ENCODE measurements at places on chromosomes 3 and 15.

DNA sequence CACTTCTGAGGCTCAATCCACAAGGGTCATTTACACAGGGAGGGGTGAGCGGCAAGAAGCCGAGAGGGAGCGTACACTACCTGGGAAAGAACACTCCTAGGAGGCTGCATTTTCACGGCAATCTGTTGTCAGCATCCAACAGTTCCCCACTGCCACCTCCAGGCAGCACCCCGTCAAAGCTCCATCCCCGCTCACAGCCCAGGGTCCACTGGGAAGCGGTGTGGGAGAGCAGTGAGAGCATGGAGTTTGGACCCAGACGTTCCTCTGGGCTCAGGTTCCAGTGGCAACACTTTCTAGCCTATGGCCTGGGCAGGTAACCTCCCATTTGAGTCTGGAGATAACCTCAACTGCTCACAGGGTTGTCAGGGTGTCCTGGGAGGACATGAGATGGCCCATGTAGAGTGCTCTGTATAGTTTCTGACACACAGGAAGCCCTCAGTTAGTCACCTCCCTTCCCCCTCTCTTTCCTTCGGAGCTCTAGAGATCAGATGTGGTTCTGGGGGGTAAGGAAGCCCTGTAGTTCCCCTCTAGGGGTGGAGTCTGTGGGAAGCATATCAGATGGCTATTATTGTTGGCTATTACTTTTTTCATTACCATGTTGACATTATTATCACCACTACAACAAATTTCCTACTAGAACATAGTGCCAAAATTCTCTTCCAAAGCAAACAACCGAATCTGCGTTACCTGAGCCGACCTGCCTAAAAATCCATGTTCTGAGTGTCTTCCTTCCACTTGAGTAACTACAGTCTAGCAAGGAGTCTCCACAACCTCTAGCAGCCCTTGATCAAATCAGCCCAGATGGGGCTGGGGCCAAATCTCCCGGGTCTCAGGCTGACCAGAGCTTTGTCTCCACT lies 29.1 kb downstream of the RUVBL1 start:
- peak; percentile 49 for DNase-seq

GRCh38 chr3:132605374-132605792 lies 8.3 kb downstream of the ACKR4 start:
- no peak for DNase-seq

DNA sequence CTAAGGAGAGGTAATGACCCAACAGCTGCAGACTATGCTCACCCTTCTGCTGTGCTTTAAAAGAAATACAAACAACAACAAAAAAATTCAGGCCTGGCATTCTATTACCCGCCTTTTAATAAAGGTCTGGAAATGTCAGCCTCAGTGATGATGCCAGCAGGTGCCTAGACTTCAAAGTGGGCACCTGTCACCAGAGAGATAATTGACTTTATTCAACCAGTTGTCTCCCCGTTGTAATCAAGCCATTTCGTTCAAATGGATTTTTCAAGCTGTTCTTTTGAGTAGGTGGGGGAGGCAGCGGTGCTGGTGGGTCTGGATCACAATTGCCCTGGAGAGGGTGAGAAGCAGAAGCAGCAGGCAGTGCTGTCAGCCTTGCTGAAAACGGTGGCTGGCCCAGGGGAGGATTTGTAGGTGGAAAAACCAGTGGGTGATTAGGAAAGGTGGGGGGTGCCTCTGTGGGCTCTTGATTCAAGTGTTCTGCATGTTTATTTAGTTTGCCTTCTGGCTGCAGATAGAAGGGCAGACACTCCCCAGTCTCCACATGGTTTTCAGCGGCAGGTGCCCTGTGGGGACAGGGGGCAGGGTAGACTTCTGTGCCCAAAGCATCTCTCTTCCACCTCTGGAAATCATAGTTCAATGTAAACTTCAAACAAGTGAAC lies 300.2 kb upstream of the SLCO3A1 start:
- DNase-seq: no peak

GRCh38 chr3:156811089-156811862 lies 14.9 kb upstream of the LEKR1 start:
- peak; percentile 52 for DNase-seq

- no peak for DNase-seq
Observed at GRCh38 chr15:98968576-98968975, 39.0 kb downstream of the PGPEP1L start.

DNA sequence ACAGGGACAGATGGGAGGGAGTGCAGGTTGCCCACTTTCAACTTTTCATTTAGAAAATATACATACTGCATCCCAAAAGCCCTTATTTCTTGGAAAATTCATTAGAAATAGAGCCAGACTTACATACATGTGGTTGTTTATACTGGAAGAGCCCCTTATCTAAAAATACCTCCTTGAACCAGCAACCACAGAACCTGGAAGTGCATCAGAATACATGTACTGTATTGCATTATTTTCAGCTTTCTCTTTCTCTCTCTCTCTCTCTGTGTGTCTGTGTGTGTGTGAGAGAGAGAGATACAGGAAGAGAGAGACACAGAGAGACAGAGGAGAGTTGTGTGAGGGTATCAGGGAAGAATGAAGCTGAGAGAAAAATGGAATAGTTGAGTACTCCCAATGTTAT lies 29.5 kb upstream of the LSAMP start:
- no peak for DNase-seq

GRCh38 chr15:74259292-74259648 lies 23.1 kb downstream of the CCDC33 start:
- no peak for DNase-seq

DNA sequence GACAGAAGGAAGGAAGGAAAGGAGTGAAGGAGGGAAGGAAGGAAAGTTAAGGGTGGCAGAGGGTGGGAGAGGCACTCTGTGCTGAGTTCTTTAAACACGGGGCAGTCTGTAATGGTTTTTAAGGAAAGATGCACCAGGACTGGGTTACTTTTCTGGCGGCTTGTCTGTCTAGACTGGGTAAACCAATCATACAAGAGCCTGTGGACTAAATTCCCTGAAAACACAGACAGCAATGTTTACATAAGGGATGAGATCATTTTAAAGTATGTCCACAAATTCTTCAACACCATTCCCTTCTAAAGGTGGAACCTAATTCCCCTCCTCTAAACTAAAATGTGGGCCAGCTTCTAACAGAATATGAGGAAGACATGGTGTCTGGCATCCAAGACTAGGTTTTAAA lies 235.5 kb upstream of the IGF1R start:
- DNase-seq: no peak

DNA sequence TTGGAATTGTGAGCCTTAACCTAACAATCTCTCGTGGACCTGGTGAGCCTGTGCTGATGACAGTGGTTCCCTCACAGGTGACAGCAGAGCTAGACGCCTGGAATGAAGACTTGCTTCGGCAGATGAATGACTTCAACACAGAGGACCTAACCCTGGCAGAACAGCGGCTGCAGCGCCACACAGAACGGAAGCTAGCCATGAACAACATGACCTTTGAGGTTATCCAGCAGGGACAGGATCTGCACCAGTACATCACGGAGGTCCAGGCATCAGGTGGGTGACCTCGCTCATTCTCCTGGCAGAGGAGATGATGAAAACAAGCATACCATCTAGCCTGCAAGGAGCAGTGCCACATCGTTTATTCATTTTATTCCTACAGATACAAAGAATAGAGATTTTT lies 316.9 kb upstream of the UMPS start:
- peak; percentile 47 for DNase-seq

GRCh38 chr15:48861813-48862431 lies 16.0 kb upstream of the EID1 start:
- peak; percentile 81 for DNase-seq

DNA sequence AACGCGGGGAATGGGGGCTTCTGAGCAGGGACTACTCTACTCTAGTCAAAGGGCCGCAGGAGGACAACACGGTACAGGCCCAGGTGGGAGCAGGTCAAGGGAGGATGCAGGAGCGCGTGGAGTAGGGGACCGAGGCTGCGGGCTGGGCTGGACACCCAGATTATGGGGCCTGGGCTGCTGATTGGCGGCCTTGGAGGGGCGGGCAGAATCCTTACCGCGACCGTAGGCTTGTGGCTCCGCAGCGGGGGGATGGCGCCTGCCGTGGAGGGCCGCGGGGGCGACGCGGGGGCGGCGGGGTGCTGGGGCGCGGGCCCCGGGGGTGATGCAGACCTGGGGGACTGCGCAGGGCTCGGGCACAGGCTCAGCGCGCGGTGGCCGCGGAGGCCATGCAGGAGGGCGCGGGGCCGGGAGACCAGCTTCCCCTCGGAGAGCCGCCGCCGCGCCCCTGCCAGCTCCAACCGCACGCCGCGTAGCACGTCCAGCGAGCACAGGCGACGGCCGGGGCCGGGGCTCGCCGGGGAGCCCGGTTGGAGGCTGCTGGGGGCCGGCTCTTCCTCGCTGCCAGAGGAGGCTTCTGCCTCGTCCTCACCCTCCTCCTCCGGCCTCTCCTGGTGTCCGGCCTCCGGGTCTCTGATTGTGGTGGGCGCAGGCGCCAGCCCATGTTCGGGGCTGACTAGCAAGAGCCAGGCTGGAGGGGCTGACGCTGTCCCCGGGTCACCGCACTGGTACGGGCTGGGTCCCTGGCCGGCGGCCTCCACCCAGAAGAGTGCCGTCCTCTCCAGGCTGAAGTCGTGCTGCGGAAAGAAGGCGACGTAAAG lies 12.9 kb downstream of the UBAP1L start:
- no peak for DNase-seq

DNA sequence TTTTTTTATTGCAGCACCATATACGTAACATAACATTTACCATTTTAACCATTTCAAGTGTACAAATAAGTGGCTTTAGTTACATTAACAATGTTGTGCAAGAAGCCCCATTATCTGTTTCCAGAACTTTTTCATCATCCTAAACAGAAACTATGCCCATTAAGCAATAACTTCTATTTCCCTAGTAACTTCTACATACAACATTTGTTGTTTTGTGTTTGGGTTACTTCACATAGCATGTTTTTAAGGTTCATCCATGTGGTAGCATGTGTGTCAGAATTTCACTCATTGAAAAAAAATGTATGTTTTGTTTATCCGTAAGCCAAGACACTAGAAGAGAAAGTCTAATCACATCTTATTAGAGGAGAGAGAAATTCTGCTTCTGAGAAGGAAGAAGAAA lies 450.5 kb upstream of the PDZRN3 start:
- DNase-seq: no peak

GRCh38 chr15:81295486-81296121 lies 28.3 kb downstream of the STARD5 start:
- DNase-seq: no peak

- no peak for DNase-seq
Observed at GRCh38 chr3:19972054-19972453, 25.2 kb downstream of the RAB5A start.

- peak; percentile 20 for DNase-seq
Observed at GRCh38 chr3:192481638-192482037, 245.7 kb downstream of the FGF12 start.

- no peak for DNase-seq
Observed at GRCh38 chr3:127538569-127538968, 52.0 kb downstream of the TPRA1 start.

DNA sequence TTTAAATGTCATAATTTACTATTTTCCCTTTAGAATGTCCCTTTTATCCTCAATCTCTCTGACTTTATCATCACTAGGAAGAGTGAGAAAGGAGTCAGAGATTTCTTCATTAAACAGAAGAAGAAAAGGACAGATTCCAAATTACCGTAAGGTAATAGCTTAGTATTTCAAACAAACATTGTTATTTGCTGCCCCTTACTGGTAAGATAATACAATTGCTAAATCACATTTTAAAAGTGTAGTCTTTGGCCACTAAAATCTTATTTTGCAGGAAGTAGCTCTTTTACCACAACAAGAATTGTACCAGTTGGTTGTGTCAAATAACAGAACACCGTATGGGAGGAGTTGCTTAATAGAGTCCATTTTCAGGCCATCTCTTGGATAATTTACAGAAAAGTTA lies 53.7 kb downstream of the CGGBP1 start:
- peak; percentile 40 for DNase-seq

- DNase-seq: no peak
Observed at GRCh38 chr3:24521420-24522145, 26.9 kb upstream of the THRB start.

DNA sequence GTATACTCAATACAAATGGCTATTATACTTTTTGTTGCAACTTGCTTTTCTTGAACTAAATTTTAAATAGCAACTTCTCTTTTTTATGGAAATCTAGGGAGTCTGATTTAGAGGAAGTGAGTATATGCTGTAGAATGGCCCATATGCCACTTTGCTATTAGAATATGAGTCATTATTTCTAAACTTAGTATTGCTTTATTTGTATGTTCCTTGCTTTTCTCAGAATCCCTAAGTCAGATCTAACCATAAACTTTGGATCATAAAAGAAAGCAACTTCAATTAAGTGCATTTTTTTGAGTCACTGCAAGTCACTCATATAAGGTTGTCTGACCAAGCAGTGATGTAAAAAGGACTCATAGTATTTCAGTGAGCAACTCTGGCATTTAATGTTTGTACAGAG lies 17.5 kb upstream of the SPTSSB start:
- DNase-seq: no peak

- no peak for DNase-seq
Observed at GRCh38 chr3:122548076-122548475, 16.0 kb downstream of the PARP9 start.

DNA sequence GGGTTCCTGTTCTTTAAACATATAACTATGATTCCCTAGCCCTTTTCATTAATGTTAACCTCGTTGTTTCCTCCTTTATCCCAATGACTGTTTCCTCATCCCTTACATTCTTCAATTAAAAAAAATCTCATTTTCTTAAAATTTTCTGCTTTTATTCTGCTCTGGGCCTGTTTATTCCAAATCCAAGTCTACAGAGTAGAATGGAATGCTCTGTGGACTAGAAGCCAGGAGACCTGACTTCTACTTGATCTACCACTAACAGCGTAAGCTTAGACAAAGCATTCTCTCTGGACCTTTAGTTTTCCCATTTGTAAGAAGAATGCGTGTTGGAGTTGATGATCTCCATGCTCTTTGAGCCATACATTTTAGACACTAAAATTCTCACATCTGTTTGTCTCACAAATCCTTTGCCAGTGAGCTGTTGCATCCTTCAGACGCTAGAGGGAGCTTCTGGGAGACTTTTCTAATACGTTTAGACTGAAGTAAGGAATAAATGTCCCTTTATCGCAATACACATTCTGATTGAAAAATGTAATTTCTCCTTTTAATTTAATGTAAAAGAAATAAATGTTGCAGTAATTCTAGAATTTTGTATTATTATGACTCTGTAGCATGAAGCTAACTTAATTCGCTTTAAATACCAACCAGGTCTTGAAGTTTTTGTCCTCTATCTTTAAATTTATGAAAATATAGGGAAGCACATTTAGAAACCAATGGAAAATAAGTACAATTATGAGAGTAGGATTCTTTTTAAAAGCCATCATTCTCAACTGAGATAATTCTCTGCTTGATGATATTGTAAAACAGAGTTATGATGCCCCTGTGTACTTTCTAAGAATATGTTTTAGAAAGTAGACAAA lies 21.7 kb upstream of the GMNC start:
- peak; percentile 76 for DNase-seq

GRCh38 chr3:14379843-14380242 lies 22.6 kb upstream of the SLC6A6 start:
- DNase-seq: no peak

- no peak for DNase-seq
Observed at GRCh38 chr3:18417904-18418572, 7.1 kb downstream of the SATB1 start.

- DNase-seq: no peak
Observed at GRCh38 chr3:154223519-154223918, 100.8 kb downstream of the DHX36 start.

All from dermis blood vessel endothelial cell (primary cell).